AML-193 (cell line): ENCODE measurements at places on chromosomes 5 and 9.

DNA sequence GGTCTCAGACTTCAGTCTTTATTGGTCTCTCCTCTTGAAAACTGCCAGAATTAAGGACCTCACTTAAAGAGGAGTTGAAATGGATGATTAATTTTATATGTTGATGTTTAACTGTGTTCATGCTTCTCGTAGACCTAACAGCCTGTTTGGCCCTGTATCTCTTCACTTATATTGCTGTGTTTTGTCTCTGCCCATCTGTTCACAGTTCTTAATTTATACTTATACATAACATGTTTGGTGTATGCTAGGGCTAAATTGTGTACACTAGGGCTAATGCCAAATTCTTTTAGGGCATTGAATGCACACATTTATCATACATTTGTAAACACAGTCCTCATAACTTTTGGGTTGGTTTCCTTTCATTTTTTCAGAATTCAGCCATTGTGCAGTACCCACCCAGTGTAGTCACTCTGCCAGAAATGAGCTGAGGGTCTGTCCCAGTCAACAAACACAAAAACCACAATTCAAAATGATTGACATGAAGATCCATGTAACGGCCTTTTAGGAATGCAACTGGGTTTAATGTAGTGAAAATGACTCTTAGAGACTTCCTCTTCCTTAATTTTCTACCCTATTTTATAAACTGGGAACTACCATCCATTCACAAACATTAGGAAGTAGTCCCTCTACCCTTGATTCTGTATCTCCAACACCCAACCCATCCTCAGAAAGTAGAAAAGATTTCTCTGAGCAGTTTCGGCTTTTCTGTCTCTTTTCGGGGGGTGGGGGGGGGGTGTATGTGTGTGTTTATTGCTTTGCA, 668.8 kb upstream of the KLF4 start:
- no peak for DNase-seq

GRCh38 chr5:141172381-141173204, at the start of gene PCDHB7:
Gene PCDHB7 (plus strand): TSS chr5:141172644. CDS start chr5:141172836, 192 bp downstream.
- DNase-seq: peak; percentile 13

DNA sequence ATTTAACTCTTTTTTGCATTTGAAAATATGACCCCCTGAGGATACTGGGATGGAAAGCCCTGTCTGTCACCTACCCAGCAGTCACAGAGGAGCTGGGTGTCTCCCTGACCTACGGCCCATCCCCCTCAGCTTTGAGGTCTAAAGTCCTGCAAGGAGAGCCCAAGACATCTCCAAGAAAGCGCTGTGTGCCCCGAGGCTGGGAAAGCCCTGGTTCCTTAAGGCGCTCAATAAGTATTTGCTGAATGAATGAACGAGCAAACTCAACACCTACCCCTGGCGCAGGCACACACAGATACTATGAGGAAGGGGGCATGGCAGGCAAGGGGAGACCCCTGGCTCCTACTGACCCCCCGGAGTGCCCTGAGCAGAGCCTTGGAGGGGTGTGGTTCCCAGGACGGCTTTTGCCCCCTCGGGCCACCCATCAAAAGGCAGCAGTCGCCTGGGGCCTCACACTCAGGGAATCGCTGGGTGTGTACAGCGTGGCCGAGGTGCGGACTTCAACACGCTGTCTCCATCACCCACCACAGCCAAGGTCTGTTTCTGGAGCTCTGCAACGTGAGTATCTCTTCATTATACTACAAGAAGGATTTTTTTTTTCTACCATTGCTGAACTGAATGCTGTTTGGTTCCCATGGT, 211.6 kb downstream of the ERCC6L2 start:
- DNase-seq: no peak

DNA sequence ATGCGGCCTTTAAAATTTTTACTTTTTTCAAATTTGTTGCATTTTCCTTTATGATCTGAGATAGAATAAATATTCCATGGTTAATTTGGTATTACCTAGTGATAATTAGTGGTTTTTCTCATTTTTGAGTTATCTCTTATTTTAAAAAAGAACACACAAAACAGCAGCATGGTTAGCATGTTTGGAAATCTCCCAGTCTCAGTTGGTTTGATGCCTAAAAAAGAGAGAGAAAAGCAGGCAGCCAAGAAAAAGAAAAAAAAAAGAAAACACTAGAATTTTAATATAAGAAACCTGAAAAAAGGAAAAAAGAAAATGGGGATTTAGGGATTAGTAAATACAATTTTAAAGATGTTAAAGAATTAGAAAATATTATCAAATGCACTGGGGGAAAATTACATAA, 15.3 kb downstream of the SUSD1 start:
- DNase-seq: no peak

DNA sequence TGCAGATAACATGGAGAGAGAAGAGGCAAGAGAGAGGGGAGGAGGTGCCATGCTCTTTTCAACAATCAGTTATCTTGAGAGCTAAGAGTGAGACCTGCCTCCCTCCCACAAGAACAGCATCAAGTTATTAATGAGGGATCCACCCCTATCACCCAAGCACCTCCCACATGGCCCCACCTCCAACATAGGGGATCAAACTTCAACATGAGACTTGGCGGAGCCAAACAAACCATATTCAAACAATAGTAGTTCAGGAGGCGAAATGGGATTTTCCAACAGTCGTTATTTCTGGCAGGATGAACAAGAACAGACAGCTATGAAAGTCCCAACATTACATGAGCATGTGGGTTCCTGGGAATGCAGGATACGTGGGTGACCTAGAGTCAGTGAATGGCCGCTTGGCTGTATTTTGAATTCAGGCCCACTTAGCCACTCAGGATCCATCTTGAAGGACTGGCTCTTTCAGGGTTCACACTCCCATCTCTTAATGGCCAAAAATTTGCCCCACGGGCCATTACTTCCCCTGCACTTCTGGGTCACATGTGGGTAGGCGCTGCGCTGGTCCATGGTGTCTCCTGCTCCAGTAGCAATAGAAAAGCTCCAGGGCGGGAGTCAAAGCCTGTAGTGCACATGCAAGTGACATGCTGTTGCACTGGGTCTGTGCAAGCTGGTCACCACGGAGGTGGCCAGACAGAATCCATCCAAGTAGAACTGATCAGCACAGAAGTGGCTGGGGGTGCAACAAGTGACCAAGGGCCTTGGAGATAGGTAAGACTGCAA, 7.1 kb upstream of the FAF2 start:
- DNase-seq: no peak

GRCh38 chr5:43315263-43315662, 2.1 kb upstream of the HMGCS1 start:
- no peak for DNase-seq

DNA sequence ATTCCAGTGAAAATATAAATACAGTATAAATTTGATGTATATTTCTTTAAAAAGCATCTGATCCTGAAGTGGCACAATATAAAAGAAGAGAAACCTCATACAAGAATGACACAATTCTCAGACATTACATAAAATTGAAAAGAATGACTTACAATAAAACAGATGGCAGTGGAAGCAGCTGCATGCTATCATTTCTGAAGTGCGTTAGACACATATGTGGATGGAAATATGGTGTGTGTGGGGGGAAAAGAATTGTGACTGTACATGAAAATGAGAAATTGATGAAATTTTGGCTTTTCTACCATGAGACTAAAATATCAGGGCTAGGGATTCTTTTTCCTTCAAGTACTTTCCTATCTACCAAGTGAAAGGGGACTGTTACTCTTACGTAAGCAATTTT, 45.9 kb upstream of the CDH18 start:
- DNase-seq: no peak

DNA sequence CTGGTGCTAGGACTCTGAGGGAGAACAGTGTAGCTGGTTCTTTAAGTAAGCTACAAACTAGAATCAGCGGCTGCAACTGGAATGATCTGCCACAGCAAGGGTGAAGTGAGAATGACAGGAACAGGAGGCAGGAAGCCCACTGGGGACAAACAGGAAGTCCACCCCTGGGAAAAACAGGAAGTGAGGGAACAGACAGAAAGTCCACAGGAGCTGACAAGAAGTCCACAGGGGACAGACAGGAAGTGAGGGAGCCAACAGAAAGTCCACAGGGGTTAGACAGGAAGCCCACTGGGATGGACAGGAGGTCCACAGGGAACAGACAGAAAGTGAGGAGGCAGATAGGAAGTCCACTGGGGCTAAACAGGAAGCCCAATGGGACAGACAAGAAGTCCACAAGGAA, 15.5 kb downstream of the ADAMTS16 start:
- no peak for DNase-seq

DNA sequence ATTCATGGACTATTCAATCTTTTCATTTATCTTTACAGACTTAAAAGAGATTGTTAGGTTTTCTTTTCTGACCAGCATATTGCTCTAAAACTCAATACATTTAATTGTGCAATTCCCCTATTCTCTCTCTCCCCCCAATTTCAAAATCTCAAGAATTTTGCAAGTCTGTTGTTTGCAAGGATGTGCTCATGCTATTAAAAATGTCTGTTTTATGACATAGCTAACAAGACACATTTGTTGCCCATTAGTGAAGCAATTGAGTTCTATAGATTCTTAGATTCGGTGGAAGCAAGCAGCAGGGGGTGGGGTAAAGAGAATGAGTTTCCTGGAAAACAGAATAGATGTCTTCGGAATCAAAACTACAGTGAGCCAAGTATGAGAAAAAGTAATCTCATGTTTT, 8.5 kb upstream of the CSNK1A1 start:
- peak; percentile 74 for DNase-seq

- DNase-seq: no peak
Observed at GRCh38 chr5:143506836-143507552, 103.5 kb upstream of the NR3C1 start.

DNA sequence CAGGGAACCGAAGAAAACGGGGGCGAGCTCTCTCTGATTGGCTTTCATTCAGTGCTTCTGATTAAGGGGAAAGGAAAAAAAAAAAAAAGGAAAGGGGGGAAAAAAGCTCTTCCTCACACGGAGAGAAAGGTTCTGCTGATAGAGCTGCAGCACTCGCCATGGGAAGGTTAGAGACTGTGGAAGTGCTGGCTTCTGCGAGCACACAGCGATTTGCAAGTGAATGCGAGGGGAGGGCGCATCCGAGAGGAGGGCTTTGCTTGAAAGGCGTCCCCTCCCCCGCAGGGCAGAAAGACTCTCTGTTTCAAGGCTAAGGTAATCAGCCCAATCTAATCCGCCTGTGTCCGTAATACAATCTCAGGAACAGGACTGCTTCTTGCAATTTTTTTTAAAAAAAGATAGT, at the start of gene CDH10:
Gene CDH10, minus strand, starts transcription at position 218 of the 400 bp plus-strand sequence. CDS start 51,488 bp downstream, outside the sequence.
- DNase-seq: no peak
